ENCODE measurements at places on chromosomes 6 and 20. TPM values are rescaled to one million over a fixed set of nuclear protein-coding genes. Genes with fewer than 3 reads are reported as not detected.

The BMP5 gene
- total RNA-seq = not detected

The SNPH gene
- total RNA-seq = 3.0 TPM

The MATN4 gene
- total RNA-seq = not detected

The PPIL4 gene
- 35.1 TPM for total RNA-seq

The CYP21A2 gene
- 8.9 TPM for total RNA-seq

The CAPN11 gene
- total RNA-seq = not detected

DNA sequence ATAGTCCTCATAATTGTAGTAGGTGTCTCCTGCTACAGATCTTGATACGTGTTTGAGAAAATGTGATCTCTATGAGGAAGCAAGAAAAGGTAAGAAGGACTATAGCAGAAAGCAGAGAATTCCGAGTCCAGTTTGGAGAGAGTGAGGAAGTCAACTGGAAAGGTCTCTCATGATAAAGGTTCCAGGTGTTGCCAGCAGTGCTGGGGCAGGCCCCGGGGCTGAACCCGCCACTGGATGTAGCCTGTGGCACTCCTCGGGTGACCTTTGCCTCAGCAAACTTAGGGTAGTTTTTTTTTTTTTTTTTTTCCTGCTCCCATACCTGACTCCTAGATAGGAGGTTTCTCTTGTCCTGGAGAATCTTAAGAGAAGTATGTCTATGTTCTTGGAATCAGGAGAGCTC, 62.8 kb downstream of the FAM120B start:
- DNase-seq = no peak
- H3K27ac ChIP-seq = no peak overlapping the region
- H3K27me3 ChIP-seq = no peaks in the 10 kb centered on the region
- H3K36me3 ChIP-seq = no peaks in the 10 kb centered on the region

DNA sequence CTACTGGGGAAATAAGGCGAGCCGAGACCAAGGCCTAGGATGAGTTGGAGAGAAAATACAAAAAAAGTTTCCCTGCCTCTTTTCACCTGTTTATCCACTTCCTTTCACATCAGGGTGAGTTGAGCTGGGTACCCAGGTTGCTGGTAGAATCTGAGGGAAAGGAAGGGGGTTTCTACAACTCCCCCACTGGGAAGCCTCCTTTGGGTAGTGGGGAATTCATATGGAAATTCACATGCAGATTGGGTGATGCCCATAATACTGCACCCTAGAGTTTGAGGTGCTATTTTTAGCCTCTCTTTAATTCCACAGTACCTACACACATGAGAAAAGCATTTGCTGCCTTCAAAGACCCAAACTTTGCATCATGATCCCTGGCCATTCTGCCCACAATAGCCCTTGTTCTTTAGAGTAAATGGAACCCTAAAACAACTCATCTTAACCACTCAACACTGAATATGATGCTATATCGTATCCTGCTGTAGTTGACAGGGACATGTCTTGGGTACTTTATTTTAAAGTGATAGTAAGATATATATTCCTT, 2.7 kb downstream of the OSTM1 start:
- no peak for DNase-seq
- no peak overlapping the region for H3K27ac ChIP-seq
- H3K4me3 ChIP-seq = no peak overlapping the region
- peaks cover 7% of the 10 kb centered on the region for H3K4me1 ChIP-seq
- H3K27me3 ChIP-seq = no peaks in the 10 kb centered on the region
- no peaks in the 10 kb centered on the region for H3K36me3 ChIP-seq

DNA sequence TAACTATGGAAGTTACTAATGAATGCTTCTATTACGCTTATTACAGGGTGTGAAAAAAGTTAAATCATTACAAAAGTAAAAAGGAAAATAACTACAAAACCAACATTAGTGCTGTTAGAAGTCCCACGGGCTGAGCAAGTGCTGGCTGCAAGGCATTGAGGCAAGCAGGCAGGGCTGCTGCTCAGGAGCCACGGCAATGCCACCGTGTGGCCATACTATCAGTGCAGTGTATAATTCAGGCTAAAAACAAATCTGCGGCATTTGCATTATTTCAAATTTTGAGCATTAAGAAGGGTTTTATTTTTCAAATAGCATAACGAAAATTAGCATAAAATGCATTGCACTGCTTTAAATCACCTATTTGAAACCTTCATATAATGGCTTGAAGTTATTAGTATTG, 17.1 kb downstream of the IFNGR1 start:
- no peak overlapping the region for H3K4me3 ChIP-seq
- no peaks in the 10 kb centered on the region for H3K36me3 ChIP-seq
- no peak for DNase-seq
- no peaks in the 10 kb centered on the region for H3K27me3 ChIP-seq

- H3K4me1 ChIP-seq = peaks cover 13% of the 10 kb centered on the region
- no peaks in the 10 kb centered on the region for H3K36me3 ChIP-seq
- no peaks in the 10 kb centered on the region for H3K27me3 ChIP-seq
These were observed 91.2 kb upstream of the ADTRP start for GRCh38 chr6:11869672-11870340.

GRCh38 chr6:158653577-158654354, 3.9 kb downstream of the SYTL3 start:
- H3K27me3 ChIP-seq = no peaks in the 10 kb centered on the region
- peaks cover 10% of the 10 kb centered on the region for H3K4me1 ChIP-seq
- H3K36me3 ChIP-seq = no peaks in the 10 kb centered on the region
- peak overlapping the region; percentile 63 for H3K27ac ChIP-seq
- no peak overlapping the region for H3K4me3 ChIP-seq

DNA sequence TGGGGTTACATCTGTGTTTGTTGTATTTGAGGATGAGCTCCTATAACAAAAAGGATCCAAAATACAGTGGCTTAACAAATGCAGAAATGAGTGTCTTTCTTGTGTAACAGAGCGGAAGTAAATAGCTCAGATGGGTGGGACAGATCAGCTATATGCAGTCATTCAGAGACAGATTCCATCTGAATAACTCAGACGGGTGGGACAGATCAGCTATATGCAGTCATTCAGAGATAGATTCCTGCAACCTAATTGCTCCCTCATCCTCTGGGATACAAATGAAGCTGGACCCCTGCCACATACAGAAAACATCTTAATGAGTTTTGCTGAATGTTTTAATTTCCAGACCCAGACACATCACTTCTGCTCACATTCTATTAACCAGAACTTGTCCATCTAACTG, 332.3 kb downstream of the BCKDHB start:
- no peak overlapping the region for H3K4me3 ChIP-seq
- no peak overlapping the region for H3K27ac ChIP-seq
- no peaks in the 10 kb centered on the region for H3K36me3 ChIP-seq
- no peak for DNase-seq

- no peaks in the 10 kb centered on the region for H3K27me3 ChIP-seq
- H3K36me3 ChIP-seq = no peaks in the 10 kb centered on the region
- H3K27ac ChIP-seq = no peak overlapping the region
- H3K4me1 ChIP-seq = no peaks in the 10 kb centered on the region
These were observed 34.3 kb upstream of the AGPAT4 start for GRCh38 chr6:161308075-161308655.
